Urinary bladder (tissue), 4 donors: ENCODE measurements at places on chromosomes 1 and 21. TPM values are rescaled to one million over a fixed set of nuclear protein-coding genes. Genes with fewer than 3 reads are reported as not detected.

TENT5C gene
- total RNA-seq: 15.4 TPM

KTI12 gene
- total RNA-seq: 4.9 TPM

GRCh38 chr1:213094446-213094845 is 43.4 kb downstream of the RPS6KC1 start:
- DNase-seq: no peak

- no peak for DNase-seq
These were observed 108.7 kb upstream of the DUSP10 start for GRCh38 chr1:221850470-221851187.

GRCh38 chr1:14926229-14926628 is 227.3 kb upstream of the TMEM51 start:
- no peak for DNase-seq
